ENCODE measurements at places on chromosomes 16 and 17.

DNA sequence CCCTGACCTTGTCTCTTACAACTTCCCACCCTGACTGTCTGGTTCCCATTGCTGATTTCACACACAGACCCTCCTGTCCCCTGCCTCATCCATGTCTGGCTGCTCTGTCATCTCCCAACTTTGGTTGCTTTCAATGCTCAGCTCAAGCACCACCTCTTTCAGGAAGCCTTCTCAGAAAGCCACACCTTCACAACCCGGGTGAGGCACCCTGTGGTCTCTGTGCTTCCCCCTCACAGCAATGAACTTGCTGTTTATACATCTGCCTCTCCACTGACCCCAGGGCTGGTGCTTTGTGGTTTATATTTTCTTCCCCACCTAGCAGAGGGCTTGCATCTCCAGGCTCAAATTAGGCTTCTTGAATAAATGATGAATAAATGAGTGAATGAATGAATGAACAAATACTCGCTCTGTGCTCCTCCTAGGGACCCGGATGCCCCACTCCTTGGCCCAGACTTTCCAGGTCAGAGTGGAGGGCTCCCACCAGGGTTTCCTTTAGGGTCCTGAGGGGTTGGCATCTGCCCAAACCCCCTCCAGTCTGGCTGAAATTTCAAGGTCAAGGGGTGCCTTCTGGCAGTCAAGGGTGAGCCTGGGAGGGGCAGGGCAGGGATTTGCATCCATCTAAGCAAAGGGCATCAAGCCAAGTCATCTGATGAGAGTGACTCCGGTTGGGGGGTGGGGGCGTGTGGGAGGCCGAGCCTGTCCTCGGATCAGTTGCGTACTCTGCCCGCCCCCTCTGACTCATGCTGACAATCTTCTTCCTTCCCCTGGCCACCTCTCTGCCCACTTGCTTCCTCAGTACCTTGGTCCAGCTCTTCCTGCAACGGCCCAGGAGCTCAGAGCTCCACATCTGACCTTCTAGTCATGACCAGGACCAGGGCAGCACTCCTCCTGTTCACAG is at the start of gene ITGAX:
TSS of gene ITGAX (plus strand) at position 783 of the 898 bp plus-strand sequence. CDS start at position 862, 79 bp downstream.
- peak; percentile 43 for DNase-seq

DNA sequence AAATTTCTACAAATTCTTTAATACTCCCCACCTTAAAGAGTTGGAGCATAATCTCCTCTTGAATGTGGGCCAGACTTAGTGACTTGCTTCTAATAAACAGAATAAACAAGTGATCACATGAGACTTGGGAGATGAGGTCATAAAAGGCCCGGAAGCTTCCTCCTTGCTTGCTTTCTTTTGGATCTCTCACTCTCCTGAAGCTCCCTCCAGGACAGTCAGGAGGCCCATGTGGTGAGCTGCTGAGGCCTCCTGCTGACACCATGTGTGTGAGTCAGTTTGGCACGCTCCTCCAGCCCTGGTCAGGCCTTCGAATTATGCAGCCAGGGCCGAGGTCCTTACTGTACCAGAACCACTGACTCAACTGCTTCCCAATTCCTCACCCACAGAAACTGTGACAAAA is 53.2 kb downstream of the NDEL1 start:
- no peak for DNase-seq

DNA sequence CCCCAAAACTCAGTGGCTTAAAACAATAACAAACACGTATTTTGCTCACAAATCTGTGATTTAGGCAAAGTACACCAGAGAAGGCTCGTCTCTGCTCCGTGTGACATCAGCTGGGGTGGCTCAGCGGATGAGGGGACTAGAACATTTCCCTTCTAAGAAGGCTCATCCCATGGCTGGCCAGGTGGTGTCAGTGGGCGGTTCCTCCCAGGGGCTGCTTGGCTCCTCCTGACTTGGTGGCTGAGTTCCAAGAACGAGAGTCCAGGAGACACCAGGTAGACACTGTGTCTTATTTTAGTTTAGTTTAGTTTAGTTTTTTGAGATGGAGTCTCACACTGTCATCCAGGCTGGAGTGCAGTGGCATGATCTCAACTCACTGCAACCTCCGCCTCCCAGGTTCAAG is 5.6 kb upstream of the CHMP6 start:
- DNase-seq, result no peak

- no peak for DNase-seq
Measured at GRCh38 chr16:1877804-1878203, 5.8 kb upstream of the MEIOB start.

- DNase-seq, result no peak
Measured at GRCh38 chr16:85360323-85361277, 248.3 kb upstream of the CIBAR2 start.

DNA sequence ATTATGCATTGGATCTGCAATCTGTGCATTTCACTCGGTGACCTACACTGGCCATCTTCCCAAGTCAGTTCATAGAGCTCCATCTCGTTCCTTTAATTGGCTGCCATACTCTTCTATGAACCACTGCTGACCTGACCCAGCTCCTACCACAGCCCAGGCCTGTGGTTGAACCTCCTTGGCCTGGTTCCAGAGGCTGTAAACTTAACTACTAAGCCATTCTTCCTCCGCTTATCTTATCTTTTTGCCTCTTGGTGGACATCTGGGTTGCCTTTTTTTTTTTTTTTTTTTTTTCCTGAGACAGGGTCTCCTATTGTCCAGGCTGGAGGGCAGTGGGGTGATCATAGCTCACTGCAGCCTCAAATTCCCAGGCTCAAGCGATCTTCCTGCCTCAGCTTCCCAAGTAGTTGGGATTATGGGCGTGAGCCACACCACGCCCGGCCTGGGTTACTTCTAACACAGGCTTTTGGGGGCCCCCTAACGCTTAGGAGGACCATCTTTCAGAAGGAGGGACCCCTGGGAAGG is 18.3 kb downstream of the COQ7 start:
- DNase-seq, result no peak

- no peak for DNase-seq
Measured at GRCh38 chr16:66695935-66696668, 441 bp downstream of the CMTM4 start.

GRCh38 chr17:37382056-37382455 is 6.3 kb downstream of the C17orf78 start:
- no peak for DNase-seq

GRCh38 chr17:76654408-76654807 is 10.9 kb upstream of the ST6GALNAC1 start:
- no peak for DNase-seq

- no peak for DNase-seq
Measured at GRCh38 chr17:27376637-27377547, 79.4 kb upstream of the KSR1 start.

DNA sequence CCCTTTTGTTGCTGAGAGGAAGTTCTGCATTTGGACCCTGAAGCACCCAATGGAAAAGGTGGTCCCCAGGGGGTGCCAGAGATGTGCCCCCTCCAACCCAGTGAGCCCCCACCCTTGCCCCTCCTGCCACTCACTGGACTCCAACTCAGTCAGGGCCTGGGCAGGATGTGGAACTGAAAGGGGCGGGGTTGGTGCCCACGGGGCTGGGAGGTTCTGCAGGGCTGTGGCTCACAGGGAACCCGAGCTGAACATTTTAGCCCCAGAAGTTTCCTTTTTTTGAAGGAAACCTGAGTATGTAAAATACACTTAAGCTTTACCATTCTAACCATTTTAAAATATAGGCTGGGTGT is 15.8 kb upstream of the OGFOD3 start:
- DNase-seq, result no peak
